Ammon's horn (tissue), 1 donor: ENCODE measurements at places on chromosomes 2 and 18.

GRCh38 chr2:156630579-156631337 is 194.6 kb downstream of the GPD2 start:
- no peak for DNase-seq

DNA sequence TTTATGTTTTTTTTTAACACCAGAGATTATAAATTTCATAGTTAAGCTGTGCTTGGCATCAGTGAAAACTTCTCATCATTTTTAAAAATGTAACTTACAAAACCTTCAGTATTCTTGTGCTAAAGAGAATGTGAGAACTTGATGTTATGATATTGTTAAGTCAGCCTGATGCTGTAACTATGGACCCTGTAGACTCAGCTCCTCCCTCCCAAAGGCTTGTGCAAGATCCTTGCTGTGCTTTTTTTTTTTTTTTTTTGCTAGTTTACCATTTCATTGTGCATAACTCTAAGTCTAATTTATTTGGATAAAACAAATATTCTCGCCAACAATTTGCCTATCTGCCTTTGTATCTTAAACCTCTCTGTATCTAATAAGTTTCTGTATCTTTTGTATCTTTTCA is 12.9 kb upstream of the TFPI start:
- DNase-seq: no peak

GRCh38 chr18:23812546-23813440 is 123.5 kb downstream of the LAMA3 start:
- no peak for DNase-seq

- no peak for DNase-seq
These were observed 54.8 kb downstream of the SPTBN1 start for GRCh38 chr2:54510916-54511315.

GRCh38 chr2:69104261-69104660 is 91.3 kb downstream of the ANTXR1 start:
- DNase-seq: no peak

DNA sequence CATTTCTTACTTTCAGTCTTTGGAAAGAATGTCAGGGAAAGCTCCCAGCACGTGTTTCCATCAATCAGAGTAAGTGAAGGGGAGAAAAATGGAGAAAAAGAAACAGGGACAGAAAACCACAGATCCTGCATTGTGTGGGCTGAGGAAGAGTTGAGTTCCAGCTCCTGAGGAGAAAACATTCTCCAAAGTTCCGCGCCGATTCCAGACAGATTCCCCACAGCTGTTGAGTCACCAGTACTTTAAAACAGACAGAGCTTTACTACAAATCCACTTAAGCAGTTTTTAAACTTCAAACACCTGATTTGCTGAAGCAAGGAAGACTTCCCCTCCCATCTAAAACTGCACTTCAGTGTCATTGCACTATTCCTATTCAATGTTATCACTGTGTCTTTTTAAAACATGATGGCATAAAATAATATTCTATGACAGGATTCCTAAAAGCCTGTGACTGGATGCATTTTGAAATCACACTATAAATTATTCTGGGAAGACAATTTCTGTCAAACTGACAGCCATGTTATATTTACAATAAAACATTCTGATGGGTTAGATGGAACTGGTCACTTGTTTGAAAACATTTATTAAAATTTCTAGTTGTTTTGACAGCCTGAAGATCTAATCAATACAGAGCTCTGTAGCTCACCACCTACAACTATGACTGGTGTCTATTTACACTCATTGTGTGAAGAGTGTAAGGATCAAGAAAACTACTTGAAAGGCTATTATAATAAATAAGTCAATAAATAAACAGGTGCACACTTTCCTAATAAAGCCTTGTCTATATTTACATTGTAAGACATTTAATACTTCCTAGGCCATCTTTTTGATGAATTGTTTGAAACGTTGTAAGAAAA is 40.9 kb downstream of the TCF4 start:
- peak; percentile 26 for DNase-seq
